HuH-7.5 (cell line): ENCODE measurements at places on chromosomes 13 and 19.

GRCh38 chr13:40466272-40466671 lies 200.2 kb downstream of the FOXO1 start:
- DNase-seq: no peak

- no peak for DNase-seq
Measured at GRCh38 chr13:36917311-36917710, 2.7 kb downstream of the SMAD9 start.

DNA sequence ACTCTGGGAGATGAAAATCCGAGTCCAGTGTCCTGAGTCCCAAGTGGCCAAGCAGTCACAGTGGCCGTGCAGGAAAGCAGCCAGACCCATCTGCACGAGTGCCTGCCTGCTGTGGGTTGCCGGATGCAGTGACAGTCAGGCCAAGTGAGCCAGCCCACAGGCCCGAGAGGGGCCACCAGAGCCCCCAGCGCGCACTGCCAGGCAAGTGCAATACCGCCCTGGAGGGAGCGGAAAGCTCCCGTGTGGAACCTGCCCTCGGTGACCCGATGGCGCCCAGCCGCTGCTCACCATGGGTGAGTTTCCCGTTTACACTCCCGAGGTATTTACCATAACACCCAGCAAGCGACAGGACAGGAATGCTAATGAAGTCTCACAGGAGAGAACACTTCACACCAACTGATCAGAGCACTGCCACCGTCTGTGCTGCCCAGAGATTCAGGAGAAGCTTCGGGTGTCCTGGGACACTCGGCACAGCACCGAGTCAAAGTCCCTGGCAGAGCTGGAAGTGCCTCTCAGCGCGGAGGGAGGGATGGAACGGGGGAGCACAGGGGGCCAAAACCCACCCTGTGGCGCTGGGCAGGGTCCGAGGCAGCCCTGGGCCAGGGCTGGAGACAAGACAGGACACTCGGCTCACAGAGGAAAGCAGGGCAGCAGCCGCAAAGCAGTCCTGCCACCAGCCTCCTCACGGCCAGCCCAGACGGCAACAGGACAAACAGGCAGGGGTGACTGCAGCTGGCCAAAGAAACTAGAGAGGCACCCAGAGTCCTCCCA lies 21.3 kb upstream of the TINCR start:
- DNase-seq: no peak

- no peak for DNase-seq
Measured at GRCh38 chr13:50227361-50227760, 212.1 kb downstream of the KCNRG start.

GRCh38 chr13:102400675-102401145 lies 1.1 kb downstream of the FGF14 start:
- DNase-seq: no peak

- DNase-seq: no peak
Measured at GRCh38 chr19:42301646-42302203, at the start of gene PRR19. PRR19 (plus strand) TSS chr19:42302132; CDS start chr19:42309585, 7,453 bp downstream.

- DNase-seq: no peak
Measured at GRCh38 chr13:88248393-88248792, 577.2 kb downstream of the SLITRK5 start.

DNA sequence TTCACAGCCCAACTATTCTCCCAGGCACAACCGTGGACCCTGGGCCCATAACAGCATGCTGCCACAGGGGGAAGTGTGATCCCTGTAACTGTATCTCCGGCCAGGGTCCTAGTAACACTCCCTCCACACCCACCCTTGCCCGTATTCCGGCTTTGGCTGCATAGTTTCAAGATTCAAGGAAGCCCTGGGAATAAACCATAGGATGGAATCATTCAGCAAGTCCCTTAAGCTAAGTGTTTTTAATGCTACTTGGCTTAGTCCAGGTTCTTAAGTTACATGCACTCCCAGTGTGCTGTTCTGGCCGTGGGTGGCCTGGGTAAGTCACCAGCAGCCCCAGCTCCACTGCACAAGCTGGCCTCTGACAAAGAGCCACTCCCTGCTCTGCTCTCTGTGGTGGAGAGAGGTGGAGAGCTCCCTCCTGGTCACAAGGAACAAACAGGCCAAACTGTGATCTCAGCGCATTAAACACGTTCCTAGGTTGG lies 532.4 kb upstream of the SGCG start:
- DNase-seq: no peak
